ENCODE measurements at places on chromosomes 3 and 15.

DNA sequence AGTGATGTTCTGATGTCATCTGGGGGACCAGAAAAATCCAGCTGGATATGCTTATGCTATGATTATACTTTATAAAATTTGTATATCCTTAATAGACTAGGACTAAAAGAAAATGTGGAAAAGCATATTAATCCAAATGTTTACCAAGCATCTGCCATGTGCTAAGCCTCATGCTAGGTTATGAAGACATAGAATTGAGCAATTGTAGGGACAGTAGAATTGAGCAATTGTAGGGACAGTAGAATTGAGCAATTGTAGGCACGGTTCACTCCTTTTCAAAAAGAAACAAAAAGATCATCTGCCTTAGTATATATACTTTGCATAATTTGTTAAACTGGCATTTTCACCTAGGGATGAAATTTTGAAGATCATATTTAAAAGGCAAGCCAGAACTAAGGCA, 18.3 kb downstream of the ABHD5 start:
- no peak for DNase-seq

GRCh38 chr15:91521548-91521947, 332.0 kb upstream of the SLCO3A1 start:
- DNase-seq, result no peak

- no peak for DNase-seq
Measured at GRCh38 chr3:194766845-194767244, 81.2 kb downstream of the FAM43A start.

- no peak for DNase-seq
Measured at GRCh38 chr15:30877070-30877469, 26.6 kb upstream of the FAN1 start.

GRCh38 chr3:127679534-127680145, 6.9 kb downstream of the ABTB1 start:
- DNase-seq, result no peak

- DNase-seq, result no peak
Measured at GRCh38 chr3:36852071-36852470, 87.7 kb upstream of the DCLK3 start.

DNA sequence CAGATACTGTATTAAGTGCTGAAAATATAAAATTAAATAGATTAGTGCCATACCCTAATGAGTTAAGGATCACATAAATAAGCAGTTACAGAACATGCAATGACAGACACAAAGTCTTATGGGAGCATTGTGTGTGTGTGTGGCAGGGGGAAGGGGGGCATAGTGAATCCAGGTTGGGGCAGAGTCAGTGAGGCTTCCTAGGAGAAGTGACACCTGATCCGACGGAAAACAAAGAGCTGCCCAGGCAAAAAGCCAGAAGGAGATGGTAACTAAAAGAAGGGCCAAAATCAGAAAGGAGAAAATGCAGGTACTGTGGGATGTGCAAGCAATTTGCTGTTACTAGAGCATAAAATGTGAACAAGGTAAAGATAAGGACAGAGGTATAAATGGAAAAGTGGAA, 80.1 kb upstream of the CHRM5 start:
- DNase-seq, result no peak

GRCh38 chr3:165643425-165643824, 193.8 kb downstream of the BCHE start:
- no peak for DNase-seq

GRCh38 chr15:83764201-83764838, 110.4 kb downstream of the ADAMTSL3 start:
- no peak for DNase-seq

GRCh38 chr3:87161013-87161412, 66.1 kb upstream of the CHMP2B start:
- DNase-seq, result no peak

- DNase-seq, result no peak
Measured at GRCh38 chr15:72827226-72827625, 43.7 kb upstream of the ADPGK start.

GRCh38 chr3:140035871-140036270, 100.9 kb downstream of the CLSTN2 start:
- DNase-seq, result no peak

DNA sequence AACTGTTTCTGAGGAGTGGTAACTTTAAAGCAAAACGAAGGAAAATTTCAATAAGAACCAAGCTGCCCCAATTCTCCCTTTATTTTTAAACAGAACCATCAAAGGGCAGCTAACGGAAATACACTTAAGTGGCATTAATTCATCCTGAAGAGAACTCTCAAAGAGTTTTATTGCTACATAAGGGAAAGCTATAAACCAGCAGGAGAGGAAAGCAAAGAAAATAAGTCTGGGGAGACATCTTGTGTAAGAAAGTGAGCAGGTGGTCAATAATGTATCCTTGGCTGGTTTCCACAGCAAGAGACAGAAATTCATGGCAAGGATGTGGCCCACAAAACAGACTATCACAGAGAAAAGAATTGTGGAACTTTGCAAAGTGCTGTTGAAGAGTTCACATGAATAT, 40.0 kb upstream of the CMSS1 start:
- DNase-seq, result no peak

DNA sequence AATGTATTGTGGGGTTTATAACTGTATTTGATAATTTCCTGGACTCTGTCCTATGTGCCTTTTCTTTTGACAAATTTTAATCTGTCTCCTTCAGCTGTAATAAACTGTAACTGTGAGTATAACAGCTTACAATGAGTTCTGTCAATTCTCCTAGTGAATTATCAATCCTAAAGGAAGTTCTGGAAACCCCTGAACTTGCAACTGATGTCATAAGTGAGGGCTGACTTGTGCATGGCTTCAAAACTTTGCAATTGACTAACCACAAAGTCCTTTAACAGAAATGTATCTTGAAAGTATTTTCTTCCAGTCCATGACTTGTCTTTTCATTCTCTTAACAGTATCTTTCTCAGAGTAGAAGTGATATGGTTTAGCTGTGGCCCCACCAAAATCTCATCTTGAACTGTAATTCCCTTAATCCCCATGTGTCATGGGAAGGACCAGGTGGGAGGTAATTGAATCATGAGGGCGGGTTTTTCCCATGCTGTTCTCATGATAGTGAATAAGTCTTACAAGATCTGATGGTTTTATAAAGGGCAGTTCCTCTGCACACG, 108.3 kb downstream of the TFDP2 start:
- no peak for DNase-seq

DNA sequence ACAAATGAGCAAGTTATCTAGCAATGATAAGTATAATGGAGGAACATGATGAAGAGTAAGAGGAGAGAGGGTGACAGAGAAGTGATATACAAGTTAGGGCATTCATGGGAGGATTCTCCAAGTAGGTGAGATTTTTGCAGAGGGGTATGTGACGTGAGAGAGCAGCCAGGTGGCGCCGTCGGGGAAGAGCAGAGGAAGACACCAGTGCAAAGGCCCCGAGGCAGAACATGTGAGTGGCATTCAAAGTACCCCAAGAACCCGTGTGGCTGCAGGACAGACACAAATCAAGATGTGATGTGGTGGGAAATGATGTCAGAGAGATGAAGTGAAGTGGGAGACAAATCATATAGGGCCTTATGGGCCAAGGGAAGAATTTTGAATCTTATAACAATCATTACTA, 81.8 kb upstream of the GRM7 start:
- no peak for DNase-seq

GRCh38 chr3:14406336-14406735, 3.9 kb downstream of the SLC6A6 start:
- DNase-seq, result no peak

GRCh38 chr3:72044231-72044855, 259.4 kb upstream of the PROK2 start:
- DNase-seq, result no peak

DNA sequence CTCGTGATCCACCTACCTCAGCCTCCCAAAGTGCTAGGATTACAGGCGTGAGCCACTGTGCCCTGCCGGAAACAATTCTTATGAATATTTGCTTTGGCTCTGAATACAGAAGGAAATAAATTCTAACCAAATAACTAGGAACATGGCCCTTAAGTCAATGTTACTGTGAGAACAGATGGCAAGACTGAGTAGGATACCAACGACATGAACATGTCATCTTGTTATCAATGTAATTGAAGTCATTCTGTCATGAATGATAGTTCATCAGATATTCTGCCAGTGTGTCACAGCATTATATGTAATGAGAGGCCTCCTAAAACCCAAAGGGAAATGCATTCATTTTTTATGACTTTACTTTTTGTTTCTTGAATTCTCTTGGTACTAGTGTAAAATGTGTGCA, 548.8 kb downstream of the MCTP2 start:
- DNase-seq, result no peak
